K562 (cell line): ENCODE measurements at places on chromosomes 3 and 15. TPM values are rescaled to one million over a fixed set of nuclear protein-coding genes. Genes with fewer than 3 reads are reported as not detected.

The PRTG gene
- 0.09 and 0.18 TPM in 2 replicates for total RNA-seq

The SPPL2A gene
- 52.0 and 54.5 TPM in 2 replicates for total RNA-seq

The LMAN1L gene
- total RNA-seq = not detected in 2 replicates

The JAGN1 gene
- 57.2 and 58.8 TPM in 2 replicates for total RNA-seq

The HSPBAP1 gene
- 3.5 and 3.6 TPM in 2 replicates for total RNA-seq

The ZNF620 gene
- total RNA-seq = 3.3 and 5.7 TPM in 2 replicates

The CACNA1D gene
- total RNA-seq = 0.29 TPM in 1 of 2 replicates, not detected in the other

The MUSTN1 gene
- 0.78 TPM in 1 of 2 replicates, not detected in the other for total RNA-seq

The ATP13A5 gene
- not detected in 2 replicates for total RNA-seq

The C2CD4A gene
- total RNA-seq = not detected in 2 replicates

The TPRA1 gene
- total RNA-seq = 19.4 and 21.5 TPM in 2 replicates

The CAND2 gene
- total RNA-seq = 14.2 and 14.9 TPM in 2 replicates

The LEKR1 gene
- total RNA-seq = 0.98 and 1.4 TPM in 2 replicates

The SPG11 gene
- total RNA-seq = 50.9 and 51.2 TPM in 2 replicates

DNA sequence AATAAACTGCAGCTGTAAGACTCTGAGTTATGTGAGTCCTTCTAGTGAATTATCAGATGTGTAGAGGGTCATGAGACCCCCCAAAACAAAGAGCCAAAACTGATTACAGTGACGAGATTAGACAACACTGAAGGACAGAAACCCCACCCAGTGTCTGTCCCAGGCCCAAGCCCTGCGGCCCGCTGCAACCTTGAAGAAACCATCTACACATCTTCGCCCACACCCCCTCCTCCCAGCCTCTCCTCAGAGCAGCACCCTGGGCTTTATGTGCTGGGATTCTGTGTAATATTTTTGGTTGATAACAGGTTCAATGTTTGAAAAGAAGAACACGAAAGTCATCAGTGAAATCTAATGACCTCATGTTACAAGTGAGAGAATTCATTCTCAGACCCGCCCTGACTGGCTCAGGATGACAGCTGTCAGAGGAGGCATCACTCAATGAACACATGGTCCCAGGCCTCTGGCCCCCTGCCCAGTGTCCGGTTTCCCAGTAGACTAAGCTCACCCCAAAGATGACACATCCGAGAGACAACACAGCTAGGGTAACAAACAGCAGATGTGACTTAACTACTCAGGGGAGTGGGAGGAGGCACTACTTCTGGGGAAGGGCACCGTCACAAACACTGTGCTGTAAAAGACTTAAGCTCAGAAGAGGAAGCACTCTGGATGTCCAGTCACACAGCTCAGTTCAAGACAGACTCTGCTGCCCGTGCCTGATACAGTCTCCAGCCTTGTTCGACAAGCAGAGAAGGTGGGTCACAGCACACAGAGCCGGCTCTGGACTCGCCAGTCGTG lies 48.9 kb downstream of the NIPA2 start:
- no peaks in the 10 kb centered on the region for H3K27me3 ChIP-seq
- peaks cover 13% of the 10 kb centered on the region; the same call in 2 of the 3 replicates for H3K4me1 ChIP-seq
- peaks cover 6% of the 10 kb centered on the region; the same call in 2 of the 3 replicates for H3K36me3 ChIP-seq
- peak overlapping the region; percentile 66; the same call in 2 of the 3 replicates for H3K27ac ChIP-seq
- H3K4me3 ChIP-seq = no peak overlapping the region

GRCh38 chr15:35379972-35380371 lies 166.0 kb downstream of the DPH6 start:
- H3K27me3 ChIP-seq = no peaks in the 10 kb centered on the region
- no peaks in the 10 kb centered on the region for H3K36me3 ChIP-seq
- DNase-seq = no peak
- no peaks in the 10 kb centered on the region for H3K4me1 ChIP-seq
- no peak overlapping the region for H3K27ac ChIP-seq

GRCh38 chr3:10284496-10284895 lies 8.3 kb downstream of the GHRL start:
- H3K27ac ChIP-seq = no peak overlapping the region
- peaks cover 61% of the 10 kb centered on the region for H3K36me3 ChIP-seq
- H3K4me1 ChIP-seq = peaks cover 12% of the 10 kb centered on the region; the same call in 2 of the 3 replicates
- no peak for DNase-seq
- H3K4me3 ChIP-seq = no peak overlapping the region

GRCh38 chr3:171218069-171218468 lies 191.5 kb upstream of the SLC2A2 start:
- H3K36me3 ChIP-seq = no peaks in the 10 kb centered on the region
- DNase-seq = no peak
- H3K27ac ChIP-seq = no peak overlapping the region
- H3K4me3 ChIP-seq = no peak overlapping the region
- no peaks in the 10 kb centered on the region for H3K4me1 ChIP-seq

- no peak for DNase-seq
- H3K27ac ChIP-seq = no peak overlapping the region
- no peaks in the 10 kb centered on the region for H3K4me1 ChIP-seq
Observed at GRCh38 chr3:2510591-2511145, 412.0 kb downstream of the CNTN4 start.

- no peaks in the 10 kb centered on the region for H3K36me3 ChIP-seq
- H3K4me3 ChIP-seq = no peak overlapping the region
- no peak for DNase-seq
- no peak overlapping the region for H3K27ac ChIP-seq
Observed at GRCh38 chr15:37108381-37109167, 8.2 kb upstream of the MEIS2 start.

DNA sequence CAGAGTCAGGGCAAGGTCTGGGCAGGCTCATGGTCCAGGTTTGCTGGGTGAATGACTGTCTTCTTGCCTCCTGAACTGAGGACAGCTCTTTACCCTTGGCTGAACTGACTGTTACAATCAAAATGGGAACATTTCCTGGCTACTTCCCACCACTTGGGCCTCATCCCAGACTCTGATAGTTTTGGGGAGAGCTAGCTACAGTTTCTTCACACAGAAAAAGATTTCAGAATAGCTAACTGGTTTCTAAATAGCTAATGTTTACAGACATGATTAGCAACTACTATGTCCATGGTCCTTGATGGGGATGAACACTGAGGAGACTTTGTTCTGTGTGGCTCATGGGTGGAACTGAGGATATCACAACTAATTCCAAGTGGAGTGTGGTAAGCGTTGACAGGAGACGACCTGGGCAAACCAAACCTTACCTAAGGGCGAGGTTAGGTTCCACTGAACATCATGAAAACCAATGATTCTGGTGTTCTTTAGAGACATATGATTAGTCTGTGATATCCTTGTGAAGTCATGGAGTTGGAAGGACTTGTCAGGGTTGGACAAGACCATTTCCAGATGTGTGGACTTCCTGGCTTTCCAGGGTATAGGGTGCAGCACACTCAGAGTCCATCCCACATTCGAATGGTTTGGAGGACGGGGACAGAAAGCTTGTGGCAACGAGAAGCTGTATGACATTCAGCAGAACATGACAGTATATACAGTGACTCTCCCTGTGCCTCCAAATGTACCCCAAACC lies 7.3 kb downstream of the ALPK3 start:
- H3K4me3 ChIP-seq = no peak overlapping the region
- H3K4me1 ChIP-seq = peaks cover 32% of the 10 kb centered on the region; the same call in 2 of the 3 replicates
- H3K27ac ChIP-seq = no peak overlapping the region
- H3K27me3 ChIP-seq = no peaks in the 10 kb centered on the region
- no peaks in the 10 kb centered on the region for H3K36me3 ChIP-seq
